ENCODE measurements at places on chromosomes 11 and 22.
A peak's percentile ranks its signal among the peaks of the same experiment; 100 is the strongest.

- no peak for DNase-seq
Observed at GRCh38 chr11:36394926-36395325, 98.8 kb downstream of the PRR5L start.

DNA sequence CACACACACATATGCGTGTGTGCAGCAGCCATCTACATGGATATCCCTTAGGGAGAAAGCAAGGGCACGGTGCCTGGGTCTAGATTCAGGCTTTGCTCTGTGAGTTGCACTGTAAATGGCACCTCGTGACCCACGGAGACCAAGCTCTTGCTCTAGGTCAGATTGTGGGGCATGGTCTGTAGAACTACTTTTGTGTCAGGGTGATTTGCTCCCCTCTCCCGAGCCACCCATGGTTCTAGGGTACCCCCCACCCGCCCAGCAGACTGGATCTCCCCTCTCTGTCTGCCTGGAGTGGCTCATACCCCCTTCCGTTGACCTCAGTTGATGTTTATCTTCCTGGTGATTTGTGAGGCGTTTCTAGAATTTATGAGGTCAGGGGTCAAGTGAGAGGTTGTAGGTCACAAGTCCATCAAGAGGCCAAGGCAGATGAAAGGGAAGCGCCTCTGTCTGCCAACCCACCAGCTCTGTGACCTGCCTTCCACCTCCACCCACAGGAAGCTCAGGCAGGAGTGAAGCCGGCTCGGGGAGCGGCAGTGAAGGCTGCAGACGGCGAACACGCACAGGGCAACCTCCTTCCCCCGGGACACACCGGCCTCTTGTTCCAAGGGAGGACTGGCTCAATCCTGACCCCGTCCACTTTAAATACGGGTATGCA, 76.2 kb upstream of the TTLL12 start:
- peak; percentile 9 for DNase-seq

GRCh38 chr22:20965104-20965887, 1.8 kb upstream of the AIFM3 start:
- DNase-seq: no peak

DNA sequence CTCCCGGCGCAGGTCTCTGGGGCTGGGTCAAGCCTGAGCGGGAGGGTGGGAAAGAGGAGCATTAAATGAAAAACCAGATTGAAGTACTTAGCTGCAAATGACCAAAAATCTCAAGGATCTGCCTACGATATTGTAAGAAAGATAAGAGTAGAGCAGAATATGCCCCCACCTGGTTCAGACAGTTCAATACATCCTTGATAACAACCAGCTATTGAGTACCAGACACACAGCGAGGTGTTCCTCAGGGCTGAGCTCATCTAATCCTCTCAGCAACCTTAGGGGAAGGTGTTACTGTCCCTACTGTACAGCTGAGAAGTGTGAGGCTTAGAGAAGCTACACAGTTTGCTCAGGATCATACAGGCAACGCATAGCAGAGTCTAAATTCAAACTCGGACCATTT, 27.4 kb upstream of the HMGXB4 start:
- DNase-seq: no peak

- no peak for DNase-seq
Observed at GRCh38 chr11:131658952-131659351, 288.5 kb downstream of the NTM start.

GRCh38 chr11:123526027-123526805, 96.1 kb downstream of the GRAMD1B start:
- DNase-seq: no peak

DNA sequence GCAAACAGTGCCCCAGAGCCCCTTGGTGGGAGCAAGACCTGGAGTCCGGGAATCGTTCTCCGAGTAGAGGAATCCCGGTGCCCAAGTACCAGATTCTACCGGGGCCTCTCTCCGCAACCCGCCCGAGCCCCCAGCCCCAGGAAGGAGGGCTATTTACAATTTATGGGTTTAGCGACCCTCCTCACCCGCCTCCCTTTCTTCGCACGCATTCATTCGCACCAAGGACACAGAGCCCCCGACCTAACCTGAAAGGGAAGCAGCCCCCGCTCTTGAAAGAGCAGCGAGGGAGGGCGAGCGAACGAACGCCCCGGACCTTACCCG, 628 bp downstream of the LRP4 start:
- DNase-seq: peak; percentile 17
